Activated effector memory CD4-positive, alpha-beta T cell treated with anti-CD3 and anti-CD28 coated beads, Interleukin-2, amount 50 U/mL, for 16 hours (primary cell): ENCODE measurements at places on chromosomes 3 and 15.

DNA sequence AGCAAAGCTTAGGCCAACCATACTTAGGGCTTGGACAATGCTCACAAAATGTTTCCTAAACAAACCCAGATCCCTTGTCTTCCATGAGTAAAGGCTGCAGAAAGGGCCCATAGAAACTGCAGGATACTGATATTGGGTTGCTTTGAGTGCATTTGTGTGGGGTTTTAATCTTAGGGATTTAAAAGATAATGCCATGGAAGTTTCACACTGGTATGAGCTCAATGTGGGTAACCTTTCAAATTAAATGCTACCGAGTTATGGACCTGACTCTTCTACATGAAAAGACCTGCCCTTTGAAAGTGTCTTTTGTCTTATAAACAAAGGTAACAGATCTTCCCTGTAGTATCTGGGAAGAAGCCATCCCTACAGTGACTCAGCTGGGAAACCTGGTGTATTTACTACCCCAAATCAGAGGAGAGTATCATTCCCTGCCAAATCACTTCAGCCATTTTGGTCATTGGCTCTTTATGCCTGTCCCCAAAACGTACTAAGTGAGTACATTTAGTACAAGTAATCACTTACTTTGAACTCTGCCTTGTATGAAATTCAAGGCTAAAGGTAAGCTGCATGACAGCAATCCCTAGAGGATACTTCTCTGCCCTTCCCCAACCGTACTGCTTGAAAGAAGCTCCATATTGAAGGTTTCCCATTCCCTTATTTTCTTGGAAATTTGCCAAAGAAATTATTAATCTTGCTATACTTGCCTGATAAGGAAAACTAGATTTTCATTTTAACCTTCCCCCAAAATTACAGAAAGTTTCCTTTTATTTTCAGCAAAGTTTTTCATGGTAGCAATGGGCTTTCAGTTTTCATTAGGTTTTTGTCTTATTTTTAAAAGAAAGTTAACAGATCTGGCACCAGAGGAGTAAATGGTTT lies 7.2 kb downstream of the TM4SF1 start:
- DNase-seq = no peak

GRCh38 chr3:108931035-108931434 lies 22.6 kb downstream of the GUCA1C start:
- DNase-seq = no peak

- DNase-seq = no peak
Observed at GRCh38 chr15:100725121-100726069, 123.0 kb downstream of the ASB7 start.

- DNase-seq = no peak
Observed at GRCh38 chr3:23019596-23020300, 183.4 kb upstream of the UBE2E2 start.

DNA sequence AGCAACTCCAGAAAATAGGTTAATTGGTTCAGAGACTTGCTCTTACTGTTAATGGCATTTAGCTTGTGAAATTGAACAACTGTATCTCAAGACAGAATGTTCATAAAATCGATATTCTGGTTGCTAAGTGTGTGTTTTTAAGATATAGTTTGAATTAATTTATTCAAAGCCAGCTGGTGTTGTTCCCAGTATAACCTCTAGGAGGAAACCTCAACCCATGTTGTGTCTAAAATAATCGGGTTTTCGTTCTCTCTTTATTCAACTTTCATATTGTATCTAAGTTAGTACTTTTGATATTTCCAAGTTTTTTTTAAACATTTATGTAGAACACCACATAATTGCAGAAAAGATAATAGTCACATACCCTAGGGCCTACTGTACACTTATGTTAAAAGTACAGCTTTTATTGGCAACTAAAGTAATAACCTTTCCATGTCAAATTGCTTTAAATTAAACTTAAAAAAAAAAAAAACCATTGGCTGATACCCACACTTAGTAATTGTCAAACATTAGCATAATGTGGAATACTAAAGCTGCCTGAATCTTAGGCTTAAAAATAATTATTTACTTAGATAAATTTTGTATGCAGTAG lies 90.9 kb downstream of the SAMMSON start:
- no peak for DNase-seq

- no peak for DNase-seq
Observed at GRCh38 chr3:107346564-107346963, 30.7 kb upstream of the CCDC54 start.

- no peak for DNase-seq
Observed at GRCh38 chr3:44939581-44940036, 36.4 kb downstream of the ZDHHC3 start.

GRCh38 chr15:77764095-77764494 lies 131.4 kb upstream of the LINGO1 start:
- no peak for DNase-seq

DNA sequence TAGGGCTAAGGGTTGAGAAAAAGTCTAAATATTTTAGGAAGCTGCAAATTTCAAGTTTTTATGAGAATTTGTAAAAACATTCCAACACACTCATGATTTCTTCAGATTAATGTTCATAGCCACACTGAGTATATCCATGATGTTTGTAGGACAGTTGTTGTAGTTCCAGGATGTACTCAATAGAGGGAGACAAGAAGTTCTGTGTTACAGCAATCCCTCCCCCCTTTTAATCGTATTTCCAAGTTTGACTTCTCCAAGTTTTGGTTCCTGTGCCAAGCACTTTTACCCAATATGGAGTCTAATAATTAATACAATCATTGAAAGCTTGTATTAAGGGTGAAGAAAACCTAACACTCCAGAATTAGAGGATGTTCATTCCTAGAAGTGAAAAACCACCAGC lies 143.4 kb downstream of the FEZF2 start:
- DNase-seq = no peak

DNA sequence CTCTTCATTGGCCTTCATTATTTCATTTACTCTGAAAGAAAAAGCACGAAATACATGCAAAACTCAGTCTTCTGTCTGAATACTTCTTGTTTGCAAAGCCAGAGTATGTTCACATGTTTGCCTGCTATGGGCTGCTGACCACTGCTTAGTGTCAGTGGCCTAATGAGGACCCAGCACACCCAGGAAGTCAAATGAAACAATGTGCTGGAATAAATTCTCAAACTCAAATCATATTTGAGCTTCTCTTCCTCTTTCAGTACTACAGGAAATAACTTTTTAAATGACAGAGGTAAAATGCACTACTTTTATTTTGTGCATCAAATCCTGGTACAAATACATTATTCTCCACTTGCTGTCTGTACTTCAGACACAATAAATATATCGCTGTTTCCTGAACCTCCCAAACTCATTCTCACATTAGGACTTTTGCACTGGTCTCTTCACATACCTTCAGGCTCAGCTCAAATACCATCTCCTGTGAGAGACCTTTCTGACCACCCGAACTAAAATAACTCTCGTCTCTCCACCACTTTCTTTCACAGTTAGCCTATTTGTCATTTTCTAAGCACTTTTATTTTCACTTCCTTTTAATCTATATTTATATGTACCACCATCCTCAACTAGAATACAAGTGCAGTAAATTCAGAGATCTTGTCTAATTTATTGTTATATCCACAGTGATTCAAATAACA lies 176.8 kb downstream of the TUSC7 start:
- no peak for DNase-seq

GRCh38 chr3:37963016-37963415 lies 27.6 kb upstream of the VILL start:
- DNase-seq = no peak

DNA sequence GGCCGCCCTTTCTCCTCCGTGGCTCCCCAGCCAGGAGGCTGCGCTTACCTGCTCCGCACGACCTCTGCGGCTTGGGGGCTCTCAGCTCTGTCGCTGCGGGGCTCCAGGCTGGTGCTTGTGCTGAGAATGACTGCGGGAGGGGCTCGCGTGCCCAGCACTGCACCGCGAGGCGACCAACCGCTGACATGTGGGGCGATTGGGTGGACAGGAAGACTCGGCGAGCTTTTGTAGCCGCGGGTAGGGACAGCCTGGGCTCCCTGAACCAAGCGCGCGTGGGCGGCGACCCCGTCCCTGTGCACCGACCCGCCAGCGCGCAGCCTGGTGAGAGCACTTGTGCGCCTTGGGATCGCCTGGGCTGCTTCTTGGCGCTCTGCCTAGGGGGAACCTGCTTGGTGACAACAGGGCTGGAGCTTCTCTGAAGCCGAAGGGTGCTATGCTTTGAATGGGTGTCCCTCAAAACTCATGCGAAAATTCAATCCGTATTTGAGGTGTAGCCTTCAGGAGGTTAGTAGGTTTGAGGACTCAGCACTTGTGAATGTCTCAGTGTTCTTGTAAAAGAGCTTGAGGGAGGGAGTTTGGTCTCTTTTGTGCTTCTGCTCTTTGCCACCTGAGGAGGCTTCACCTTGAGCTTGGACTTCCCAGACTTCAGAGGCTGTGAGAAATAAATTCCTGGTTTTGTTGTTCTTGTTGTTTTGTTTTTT lies 50.4 kb downstream of the IL12A start:
- DNase-seq = no peak

- DNase-seq = no peak
Observed at GRCh38 chr15:61769557-61769956, 290.7 kb downstream of the VPS13C start.

- DNase-seq = no peak
Observed at GRCh38 chr3:11392014-11392859, 120.0 kb downstream of the ATG7 start.

GRCh38 chr3:65173841-65174240 lies 486.0 kb upstream of the ADAMTS9 start:
- no peak for DNase-seq

- no peak for DNase-seq
Observed at GRCh38 chr15:95295896-95296625, 1034.4 kb upstream of the NR2F2 start.

DNA sequence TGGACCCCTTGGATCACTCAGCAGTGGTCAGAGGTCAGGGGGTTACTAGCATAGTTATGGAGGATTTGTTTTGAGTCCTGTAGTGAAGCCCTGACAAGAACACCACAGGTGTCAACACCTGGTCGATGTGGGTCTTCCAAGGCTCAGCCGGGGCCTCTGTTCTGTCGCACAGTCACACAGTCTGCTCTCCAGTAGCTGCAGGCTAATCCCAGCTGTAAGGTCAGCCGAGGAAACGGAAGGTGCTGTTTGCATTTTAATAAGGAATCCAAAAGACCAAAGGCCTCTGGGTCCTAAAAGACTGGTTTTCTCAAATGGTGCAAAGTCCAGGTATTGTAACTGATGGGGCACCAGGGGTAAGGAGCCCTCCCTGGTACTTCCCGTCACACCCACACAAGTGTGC lies 71.7 kb downstream of the RPLP1 start:
- DNase-seq = no peak

DNA sequence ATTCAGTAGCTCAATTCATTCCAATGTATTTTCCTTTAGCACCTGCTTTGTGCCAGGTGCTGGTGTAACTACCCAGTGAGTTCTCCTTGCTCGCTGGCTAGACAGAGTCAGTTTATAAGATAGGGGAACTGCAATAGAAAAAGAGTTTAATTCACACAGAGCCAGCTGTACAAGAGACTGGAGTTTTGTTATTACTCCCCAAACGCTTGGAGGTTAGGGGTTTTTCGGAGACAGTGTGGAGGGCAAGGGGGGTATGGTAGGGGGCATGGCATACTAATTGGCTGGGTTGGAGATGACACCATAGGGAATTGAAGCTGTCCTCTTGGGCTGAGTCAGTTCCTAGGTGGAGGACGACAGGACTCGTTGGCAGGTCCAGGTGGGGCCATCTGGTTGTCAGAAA lies 5.4 kb upstream of the CFAP91 start:
- DNase-seq = no peak

GRCh38 chr15:39546842-39547241 lies 34.0 kb upstream of the THBS1 start:
- DNase-seq = no peak

DNA sequence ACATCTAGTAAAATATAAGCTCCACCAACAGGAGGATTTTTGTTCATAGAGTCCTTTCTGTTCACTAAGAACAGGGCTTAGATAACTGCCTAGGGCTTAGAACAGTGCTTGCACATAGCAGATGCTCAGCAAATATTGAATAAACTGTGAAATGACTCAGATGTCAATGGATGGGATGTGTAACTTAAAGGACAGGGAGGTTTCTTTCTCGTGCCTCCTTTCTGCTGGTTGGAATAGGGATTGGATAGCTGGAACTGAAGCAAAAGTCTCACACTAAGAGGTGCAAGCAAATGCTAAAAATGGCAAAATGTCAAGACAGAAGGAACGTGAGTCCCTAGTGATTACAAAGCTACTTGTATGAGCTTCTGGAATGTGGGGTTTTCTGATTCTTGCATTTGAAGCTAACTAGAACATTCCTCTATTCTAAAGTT lies 392.8 kb upstream of the WNT5A start:
- DNase-seq = no peak

- no peak for DNase-seq
Observed at GRCh38 chr15:77564938-77565337, 67.8 kb downstream of the LINGO1 start.

DNA sequence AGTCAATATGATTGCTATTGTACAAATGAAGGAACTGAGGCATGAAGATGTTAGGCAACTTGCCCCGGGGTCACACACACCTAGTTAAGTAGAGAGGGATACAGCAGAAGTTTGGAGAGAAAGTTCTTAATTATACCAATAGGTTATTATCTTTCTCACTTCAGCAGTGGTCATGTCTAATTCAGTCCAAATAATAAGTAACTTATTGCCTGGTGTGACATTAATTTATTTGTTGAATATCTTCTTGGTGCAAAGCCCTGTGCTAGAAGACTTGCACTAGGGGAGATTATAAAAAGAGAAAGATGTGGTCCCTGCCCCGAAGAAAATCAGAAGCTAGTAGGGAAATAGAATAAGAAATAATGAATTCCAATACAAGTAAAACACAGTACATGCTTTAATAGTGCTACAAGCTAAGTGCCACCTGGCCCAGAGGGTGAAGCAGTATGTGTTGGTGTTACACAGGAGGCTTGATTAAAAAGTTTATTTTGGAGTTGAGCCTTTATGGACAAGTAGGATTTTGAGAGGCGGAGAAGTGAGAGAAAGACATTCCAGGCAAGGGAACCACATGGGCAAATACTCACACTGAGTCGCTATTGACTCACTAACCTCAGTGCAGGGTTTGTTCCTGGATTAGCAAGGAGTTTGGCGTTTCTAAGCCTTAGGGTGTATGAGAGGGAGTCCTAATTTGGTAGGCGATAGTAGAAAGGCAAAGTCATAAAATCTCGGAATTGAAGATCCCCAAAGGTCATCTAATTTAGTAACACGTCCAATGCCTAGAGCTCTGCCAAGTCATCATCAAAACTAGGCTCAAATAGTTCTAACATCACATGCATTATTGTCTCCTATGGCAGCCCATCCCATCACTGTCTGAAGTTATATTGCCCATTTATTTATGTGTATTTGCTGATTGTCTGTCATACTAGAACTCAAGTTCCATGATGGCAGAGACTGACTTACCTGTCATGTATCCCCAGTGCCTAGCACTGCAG lies 19.2 kb upstream of the GSK3B start:
- no peak for DNase-seq
